ENCODE measurements at places on chromosomes 16 and 17.

- DNase-seq, result no peak
These were observed 10.7 kb downstream of the RGS11 start for GRCh38 chr16:265002-265529.

- DNase-seq, result no peak
These were observed 9.1 kb downstream of the FOXK2 start for GRCh38 chr17:82528484-82529265.

- DNase-seq, result no peak
These were observed 40.8 kb upstream of the BPTF start for GRCh38 chr17:67784364-67785121.

- DNase-seq, result no peak
These were observed 36.8 kb downstream of the HS3ST3B1 start for GRCh38 chr17:14337596-14338079.

DNA sequence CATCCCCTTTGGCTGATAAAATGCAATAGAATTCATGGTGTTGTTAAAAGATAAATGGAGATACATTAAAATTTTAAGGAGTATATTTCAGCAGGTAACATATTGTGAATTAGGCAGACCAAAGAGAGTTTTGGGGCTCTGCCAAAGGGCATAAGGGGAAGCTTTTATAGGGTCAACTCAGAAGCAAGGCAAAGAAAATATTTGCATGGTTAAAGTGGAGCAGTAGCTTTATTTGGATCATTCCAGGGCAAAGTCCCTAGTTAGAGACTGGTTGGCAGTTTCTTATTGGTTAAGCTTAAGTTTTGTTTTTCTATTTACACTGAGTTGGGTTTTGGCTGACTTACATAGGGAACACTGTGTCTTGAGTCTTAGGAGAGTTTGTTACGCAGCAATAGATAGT lies 75.1 kb upstream of the CA10 start:
- DNase-seq, result no peak

DNA sequence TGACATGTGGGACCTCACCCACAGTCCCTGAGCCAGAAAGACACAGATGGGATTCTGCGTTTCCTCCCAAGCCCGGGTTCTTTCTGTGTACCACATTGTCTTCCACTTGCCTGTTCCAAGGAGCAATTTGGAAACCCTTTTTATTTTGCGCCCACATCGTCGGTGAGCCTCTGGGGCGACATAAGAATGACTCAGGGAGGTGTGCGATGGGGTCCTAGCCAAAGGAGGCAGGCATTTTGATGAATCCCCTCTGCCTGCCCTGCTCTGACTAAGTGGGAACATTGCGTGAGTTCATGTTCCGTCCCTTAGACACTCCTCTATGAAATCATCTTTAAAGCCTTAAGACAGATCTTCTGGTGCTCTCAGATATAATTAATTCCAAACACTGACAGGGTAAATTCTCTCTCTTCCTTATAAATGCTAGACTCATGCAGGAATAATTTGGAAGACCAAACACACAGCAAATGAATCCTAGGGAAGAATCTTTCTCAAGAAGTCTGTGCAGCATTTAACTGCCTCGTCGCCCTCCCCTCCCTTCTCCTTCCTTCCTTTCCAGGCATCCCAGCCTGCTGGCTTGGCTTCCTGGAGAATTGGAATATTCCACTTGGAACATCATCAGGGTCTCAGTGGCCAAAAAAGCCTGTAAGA lies 52.7 kb upstream of the FOXF1 start:
- no peak for DNase-seq

All from stimulated activated CD8-positive, alpha-beta memory T cell treated with anti-CD3 and anti-CD28 coated beads, Interleukin-4, amount 100 ng/mL, for 4 hours (primary cell).